ENCODE measurements at places on chromosomes 16 and 17. TPM values are rescaled to one million over a fixed set of nuclear protein-coding genes. Genes with fewer than 3 reads are reported as not detected.

TBC1D3I gene
- not detected for total RNA-seq

TPSG1 gene
- total RNA-seq: not detected

MYH11 gene
- total RNA-seq: 51.1 TPM

- peak within 1 kb of the TSS; percentile 53 for H3K4me3 ChIP-seq
- DNase-seq: peak; percentile 84
- H3K27me3 ChIP-seq: peaks cover 18% of the 10 kb centered on the region
- peak within 1 kb of the TSS; percentile 80 for H3K27ac ChIP-seq
- peaks cover 13% of the 10 kb centered on the region for H3K4me1 ChIP-seq
- no peaks in the 10 kb centered on the region for H3K36me3 ChIP-seq
Measured at GRCh38 chr17:4584101-4584916, at the start of gene SMTNL2. TSS of gene SMTNL2 (plus strand) at chr17:4584529. CDS start at chr17:4584606, 77 bp downstream.

GRCh38 chr16:57530104-57530521 is 6.3 kb downstream of the CCDC102A start:
- H3K4me1 ChIP-seq: peaks cover 44% of the 10 kb centered on the region
- H3K36me3 ChIP-seq: no peaks in the 10 kb centered on the region
- no peaks in the 10 kb centered on the region for H3K27me3 ChIP-seq
- DNase-seq: no peak
- no peak overlapping the region for H3K4me3 ChIP-seq

GRCh38 chr16:12584488-12585233 is 219.0 kb downstream of the CPPED1 start:
- no peaks in the 10 kb centered on the region for H3K4me1 ChIP-seq
- H3K4me3 ChIP-seq: no peak overlapping the region
- H3K36me3 ChIP-seq: no peaks in the 10 kb centered on the region
- DNase-seq: no peak
- H3K27me3 ChIP-seq: no peaks in the 10 kb centered on the region

GRCh38 chr17:67020293-67020766 is 24.0 kb upstream of the CACNG1 start:
- no peak overlapping the region for H3K27ac ChIP-seq
- H3K27me3 ChIP-seq: no peaks in the 10 kb centered on the region
- no peaks in the 10 kb centered on the region for H3K4me1 ChIP-seq
- no peaks in the 10 kb centered on the region for H3K36me3 ChIP-seq

- no peaks in the 10 kb centered on the region for H3K4me1 ChIP-seq
- H3K27ac ChIP-seq: no peak overlapping the region
- H3K4me3 ChIP-seq: no peak overlapping the region
- peak; percentile 25 for DNase-seq
- H3K27me3 ChIP-seq: no peaks in the 10 kb centered on the region
Measured at GRCh38 chr16:87729266-87729954, 36.4 kb downstream of the KLHDC4 start.

- no peak overlapping the region for H3K4me3 ChIP-seq
- no peak for DNase-seq
- peaks cover 62% of the 10 kb centered on the region for H3K4me1 ChIP-seq
- H3K27me3 ChIP-seq: no peaks in the 10 kb centered on the region
- H3K36me3 ChIP-seq: no peaks in the 10 kb centered on the region
Measured at GRCh38 chr16:57807252-57807967, 5.1 kb upstream of the KIFC3 start.
